M059J (cell line): ENCODE measurements at places on chromosomes 4 and X. TPM values are rescaled to one million over a fixed set of nuclear protein-coding genes. Genes with fewer than 3 reads are reported as not detected.

GRCh38 chr4:88514557-88515511 lies 8.7 kb downstream of the PYURF start:
- DNase-seq, result no peak

DNA sequence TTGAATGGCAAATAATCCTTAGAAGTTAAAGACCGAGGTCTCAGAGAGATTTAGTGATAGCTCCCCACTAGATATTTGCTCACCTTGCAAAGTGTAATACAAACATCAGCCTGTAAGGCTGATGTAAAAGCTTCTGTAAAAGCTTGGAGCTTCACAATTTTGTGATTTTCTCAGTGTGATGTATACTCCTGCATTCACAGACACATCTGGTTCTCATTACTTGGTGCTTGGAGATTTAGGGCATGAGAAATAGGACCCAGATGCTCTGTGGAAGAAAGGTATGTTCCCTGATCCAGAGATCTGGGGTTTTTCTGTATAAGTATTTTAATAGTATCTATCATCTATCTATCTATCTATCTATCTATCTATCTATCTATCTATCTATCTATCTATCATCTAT lies 1664.3 kb downstream of the C4orf33 start:
- DNase-seq, result no peak

DNA sequence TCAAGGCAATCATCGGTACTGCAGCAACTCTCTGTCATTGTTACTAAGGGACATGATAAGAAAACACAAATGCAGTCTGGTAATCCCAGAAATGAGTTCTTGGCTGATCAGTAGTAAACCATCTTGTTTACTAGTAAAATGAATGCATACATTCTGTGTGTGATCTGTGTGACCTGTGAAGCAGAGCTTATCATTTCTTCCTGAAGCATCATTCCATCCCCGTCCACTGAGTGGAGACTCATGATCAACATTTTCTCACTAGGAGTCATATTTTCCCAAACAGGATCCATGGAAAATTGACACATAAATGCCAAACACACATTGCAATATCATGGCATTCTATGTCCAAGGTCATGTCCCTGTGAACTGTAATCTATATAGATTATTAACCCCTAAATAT lies 226.1 kb downstream of the ANKRD50 start:
- no peak for DNase-seq

DNA sequence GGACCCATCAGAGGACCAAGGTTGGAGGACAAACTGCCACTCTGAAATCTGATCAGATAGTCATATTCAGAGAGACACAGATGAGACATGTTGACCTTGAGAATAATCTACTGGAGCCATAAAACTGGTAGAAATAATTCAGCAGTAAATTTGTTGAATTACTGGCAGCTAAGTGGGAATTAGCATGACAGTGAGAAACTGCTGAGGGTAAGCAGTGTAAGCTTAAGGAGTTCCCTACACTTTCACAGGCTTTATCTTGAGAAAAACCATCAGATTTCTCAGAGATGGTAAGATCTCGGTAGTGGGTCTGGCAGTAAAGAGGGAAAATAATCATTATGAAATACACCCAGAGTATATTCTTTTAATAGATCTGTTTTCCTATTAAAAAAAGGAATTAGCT lies 213.7 kb downstream of the TECRL start:
- DNase-seq, result no peak

DNA sequence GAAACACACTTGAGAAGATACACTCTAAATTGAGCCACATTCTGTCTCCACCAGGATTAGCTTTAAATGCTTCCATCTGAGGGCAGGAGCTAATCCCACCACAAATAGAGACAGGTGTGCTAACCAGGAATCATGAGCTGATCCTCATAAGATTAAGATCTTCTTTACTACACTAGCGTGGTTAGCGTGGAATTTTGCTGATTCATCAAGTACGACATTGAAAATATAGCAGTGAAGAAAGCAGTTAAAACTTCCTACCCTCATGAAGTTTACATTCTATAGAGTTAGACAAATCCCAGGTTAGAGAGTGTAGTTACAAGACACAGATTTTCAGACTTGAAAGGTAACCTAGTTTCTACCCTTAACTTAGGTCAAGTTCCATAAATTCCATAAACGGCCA lies 5.3 kb upstream of the APELA start:
- DNase-seq, result no peak

DNA sequence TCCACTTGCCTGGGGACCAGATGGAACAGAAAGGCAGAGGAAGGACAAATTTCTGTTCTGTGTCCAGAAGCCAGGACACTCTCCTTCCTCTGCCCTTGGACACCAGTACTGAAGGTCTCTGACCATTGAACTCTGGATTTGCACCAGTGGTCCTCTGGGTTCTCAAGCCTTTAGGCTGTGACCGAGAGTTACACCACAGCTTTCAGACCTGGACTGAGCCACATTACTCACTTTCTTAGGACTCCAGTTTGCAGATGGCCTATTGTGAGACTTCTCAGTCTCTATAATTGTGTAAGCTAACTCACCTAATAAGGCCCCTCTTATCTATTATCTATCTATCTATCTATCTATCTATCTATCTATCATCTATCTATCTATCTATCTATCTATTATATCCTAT lies 295.3 kb upstream of the GALNTL6 start:
- DNase-seq, result no peak

- DNase-seq, result peak; percentile 75
These were observed 557.7 kb upstream of the TENM3 start for GRCh38 chr4:181685461-181685860.

- DNase-seq, result no peak
These were observed 393.8 kb downstream of the MAGEE1 start for GRCh38 chrX:76821276-76821675.

GRCh38 chr4:58502839-58503238 lies 1392.7 kb upstream of the IGFBP7 start:
- DNase-seq, result no peak

DNA sequence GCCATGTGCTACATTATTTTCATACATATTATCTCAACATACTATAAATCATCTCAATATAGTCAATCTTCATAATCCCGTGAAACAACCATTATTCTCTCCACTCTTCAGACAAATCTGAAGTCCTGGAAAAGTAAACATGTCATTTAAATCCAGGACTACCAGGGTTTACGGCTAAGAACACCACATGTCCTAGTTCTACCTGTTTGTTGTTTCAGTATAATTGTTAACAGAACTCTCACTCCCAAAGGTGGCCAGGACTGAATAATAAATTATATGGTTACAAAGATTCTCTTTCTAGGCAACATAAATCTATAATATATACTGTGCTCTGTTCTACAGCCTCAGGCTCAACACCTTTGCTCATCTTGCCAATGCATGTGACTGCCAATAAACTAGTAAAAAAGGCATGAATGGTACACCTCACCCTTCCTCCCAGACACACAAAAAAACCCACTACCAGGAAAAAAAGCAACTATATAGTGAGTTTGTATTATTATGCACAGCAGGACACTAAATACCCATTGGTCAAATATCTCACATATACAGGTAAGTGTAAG lies 20.1 kb downstream of the EIF4E start:
- no peak for DNase-seq

GRCh38 chr4:97027728-97028410 lies 1115.4 kb downstream of the STPG2 start:
- DNase-seq, result no peak

- DNase-seq, result no peak
These were observed 178.4 kb downstream of the NR3C2 start for GRCh38 chr4:148263802-148264201.

- no peak for DNase-seq
These were observed 327.5 kb upstream of the IGFBP7 start for GRCh38 chr4:57437649-57438048.

- DNase-seq, result peak; percentile 25
These were observed 24.4 kb upstream of the CORIN start for GRCh38 chr4:47862297-47862696.

DNA sequence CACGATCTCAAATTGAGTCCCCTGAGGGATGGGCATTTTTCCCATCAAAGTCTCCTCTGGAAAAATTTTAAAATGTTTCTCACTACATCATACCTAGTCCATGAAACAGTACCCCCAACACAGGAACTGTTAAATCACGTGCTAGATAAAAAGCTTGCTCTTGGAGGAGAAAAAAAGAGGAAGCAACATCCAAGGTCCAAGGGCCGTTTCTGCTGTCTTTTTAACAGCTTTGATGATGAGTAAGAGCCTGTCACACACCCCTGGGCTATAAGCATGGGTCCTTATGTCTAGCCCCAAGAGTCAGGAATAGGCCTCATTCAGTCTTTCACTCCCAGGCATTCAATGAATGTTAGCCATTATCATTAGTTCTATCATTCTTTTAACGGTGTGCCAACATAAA lies 128.9 kb downstream of the SH3KBP1 start:
- DNase-seq, result peak; percentile 80

GRCh38 chr4:185247151-185247550 lies 37.8 kb downstream of the SNX25 start:
- no peak for DNase-seq

DNA sequence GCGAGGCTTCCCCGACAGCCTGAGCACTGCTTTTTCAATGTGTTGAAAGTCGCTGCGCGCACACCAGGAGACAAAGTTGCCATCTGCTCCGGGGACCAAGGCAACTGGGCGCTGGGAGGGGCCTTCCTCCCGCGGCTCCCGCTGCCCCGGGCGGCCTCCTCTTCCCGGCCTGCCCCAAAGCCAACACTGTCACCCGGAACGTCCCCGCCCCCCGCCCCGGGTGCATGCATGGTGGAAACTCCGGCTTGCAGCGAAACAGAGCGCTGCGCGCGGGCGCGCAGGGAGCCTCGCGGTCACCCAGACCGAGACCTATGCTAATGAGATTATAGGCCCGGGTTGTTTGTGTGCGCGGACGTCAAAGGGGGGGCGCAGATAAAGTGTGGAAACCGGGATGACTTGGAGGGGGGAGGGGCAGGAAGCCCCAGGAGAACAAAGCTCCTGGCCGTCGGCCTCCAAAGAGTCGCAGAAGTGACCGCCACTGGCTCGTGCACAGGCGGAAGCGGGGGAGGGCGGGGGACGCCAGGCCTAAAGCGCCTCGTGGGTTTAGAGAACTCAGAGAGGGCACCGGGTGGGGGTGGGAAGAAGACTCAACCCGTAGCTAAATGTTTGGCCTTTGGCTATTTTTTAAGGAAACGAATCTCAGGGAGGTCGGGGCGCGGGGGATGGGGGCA lies 88.8 kb downstream of the BCOR start:
- DNase-seq, result peak; percentile 57

DNA sequence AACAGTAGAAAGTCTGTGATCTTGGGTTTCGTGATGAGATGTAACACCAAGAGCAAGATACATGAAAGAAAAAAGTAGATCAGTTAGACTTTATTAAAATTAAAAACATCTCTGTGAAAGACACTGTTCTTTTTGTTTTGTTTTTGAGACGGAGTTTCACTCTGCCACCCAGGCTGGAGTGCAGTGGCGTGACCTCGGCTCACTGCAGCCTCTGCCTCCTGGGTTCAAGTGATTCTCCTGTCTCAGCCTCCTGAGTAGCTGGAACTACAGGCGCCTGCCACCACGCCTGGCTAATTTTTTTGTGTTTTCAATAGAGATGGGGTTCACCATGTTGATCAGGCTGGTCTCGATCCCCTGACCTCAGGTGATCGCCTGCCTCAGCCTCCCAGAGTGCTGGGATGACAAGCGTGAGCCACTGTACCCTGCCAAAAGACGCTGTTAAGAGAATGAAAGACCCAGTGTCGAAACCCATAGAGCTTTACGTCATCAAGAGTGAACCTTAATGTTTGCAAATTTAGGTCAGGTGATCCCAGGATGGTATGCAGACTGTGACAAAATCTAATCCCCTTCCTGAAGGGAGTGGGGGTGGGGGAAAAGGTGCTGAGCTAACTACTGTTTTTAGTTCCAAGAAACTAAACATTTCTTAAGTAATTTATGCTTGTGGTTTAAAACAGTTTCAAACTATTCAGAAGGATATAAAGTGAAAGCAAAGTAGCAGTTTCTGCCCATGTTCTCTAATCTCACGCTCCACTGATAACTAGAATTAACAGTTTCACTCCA lies 8.0 kb downstream of the OFD1 start:
- DNase-seq, result no peak

DNA sequence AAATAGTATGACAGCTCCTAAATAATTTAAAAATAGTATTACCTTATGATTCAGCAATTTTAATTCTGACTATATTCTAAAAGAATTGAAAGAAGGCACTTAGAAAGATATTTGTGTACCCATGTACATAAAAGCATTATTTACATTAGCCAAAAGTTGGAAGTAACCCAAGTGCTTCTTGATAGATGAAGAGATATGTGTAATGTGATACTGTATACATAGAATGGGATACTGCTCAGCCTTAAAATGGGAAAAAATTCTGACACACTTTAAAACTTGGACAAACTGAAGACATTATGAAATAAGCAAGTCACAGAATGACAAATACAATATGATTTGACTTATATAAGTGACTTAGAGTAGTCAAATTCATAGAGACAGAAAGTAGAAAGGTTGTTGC lies 112.2 kb downstream of the IDS start:
- DNase-seq, result no peak

- no peak for DNase-seq
These were observed 12.0 kb upstream of the NAT8L start for GRCh38 chr4:2047031-2047660.

Gene PPP1R2C
- not detected in 2 replicates for total RNA-seq

Gene TMSB15C
- 3.5 and 7.8 TPM in 2 replicates for total RNA-seq

Gene EDA
- 0.30 TPM in 1 of 2 replicates, not detected in the other for total RNA-seq

Gene PRRG1
- total RNA-seq, result 14.9 and 18.4 TPM in 2 replicates

Gene FAM50A
- 99.6 and 139 TPM in 2 replicates for total RNA-seq

Gene MAGIX
- total RNA-seq, result 0.10 and 4.3 TPM in 2 replicates

Gene KCNIP4
- total RNA-seq, result 0.15 TPM in 1 of 2 replicates, not detected in the other

Gene MGAT4D
- total RNA-seq, result not detected in 2 replicates

Gene TLR6
- 2.3 and 2.8 TPM in 2 replicates for total RNA-seq
